Activated CD4-positive, alpha-beta T cell treated with anti-CD3 and anti-CD28 coated beads, Interleukin-2, Interleukin-4, amounts not matched to agents 100 ng/mL and 50 ng/mL, durations not matched to agents 16 hours and 8 hours (primary cell): ENCODE measurements at places on chromosomes 6 and 20.

DNA sequence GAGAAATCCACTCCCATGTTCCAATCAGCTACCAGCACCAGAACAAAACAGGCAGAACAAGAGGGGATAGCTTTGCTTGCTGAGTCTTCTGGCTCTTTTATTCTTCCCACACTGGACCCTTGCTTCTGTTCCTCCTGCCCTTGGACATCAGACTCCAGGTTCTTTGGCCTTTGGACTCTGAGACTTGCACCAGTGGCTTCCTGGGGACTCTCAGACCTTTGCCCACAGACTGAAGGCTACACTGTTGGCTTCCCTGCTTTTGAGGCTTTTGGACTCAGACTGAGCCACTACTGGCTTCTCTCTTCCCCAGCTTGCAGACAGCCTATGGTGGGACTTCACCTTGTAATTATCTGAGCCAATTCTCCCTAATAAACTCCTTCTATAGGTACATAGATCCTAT, 142.4 kb upstream of the RIN2 start:
- no peak for DNase-seq

GRCh38 chr6:56709650-56710049, 67.0 kb upstream of the DST start:
- DNase-seq = no peak

DNA sequence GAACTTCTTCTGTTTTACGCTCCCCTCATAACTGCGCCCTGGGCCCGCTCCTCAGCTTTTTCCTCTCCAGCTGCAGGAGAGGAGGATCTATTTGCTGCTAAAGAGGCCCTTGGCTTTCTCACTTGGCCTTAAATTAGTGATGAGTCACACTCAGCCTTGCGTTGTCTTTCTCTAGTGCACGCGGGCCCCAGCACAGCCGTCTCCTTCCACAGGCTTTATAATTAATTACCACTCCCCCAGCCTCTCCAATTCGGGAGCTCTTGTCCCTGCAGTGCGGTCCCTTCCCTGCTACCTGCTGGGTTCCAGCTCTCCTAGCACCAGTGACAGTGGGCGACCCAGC, 25.2 kb downstream of the PACSIN1 start:
- no peak for DNase-seq

DNA sequence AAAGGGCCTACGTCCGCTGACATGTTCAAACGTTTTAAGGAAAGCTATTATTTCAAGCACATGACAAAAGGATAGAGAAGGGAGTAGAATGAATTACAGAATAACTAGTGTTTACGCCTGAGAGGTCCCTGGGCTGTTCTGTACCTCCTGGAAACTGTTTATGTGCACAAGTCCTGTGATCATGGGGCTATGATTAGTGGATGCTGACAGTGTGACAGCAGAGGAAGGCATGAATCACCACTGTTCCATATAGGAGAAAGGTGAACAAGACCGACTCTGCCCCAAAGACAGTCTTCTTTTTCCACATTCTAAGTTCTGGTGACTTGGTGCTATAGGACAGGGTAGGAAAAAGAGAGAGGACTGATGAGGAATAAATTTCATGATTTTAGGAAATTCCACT, 249.2 kb upstream of the PRDM1 start:
- DNase-seq = no peak

GRCh38 chr6:16902502-16902901, 141.2 kb upstream of the ATXN1 start:
- DNase-seq = no peak

DNA sequence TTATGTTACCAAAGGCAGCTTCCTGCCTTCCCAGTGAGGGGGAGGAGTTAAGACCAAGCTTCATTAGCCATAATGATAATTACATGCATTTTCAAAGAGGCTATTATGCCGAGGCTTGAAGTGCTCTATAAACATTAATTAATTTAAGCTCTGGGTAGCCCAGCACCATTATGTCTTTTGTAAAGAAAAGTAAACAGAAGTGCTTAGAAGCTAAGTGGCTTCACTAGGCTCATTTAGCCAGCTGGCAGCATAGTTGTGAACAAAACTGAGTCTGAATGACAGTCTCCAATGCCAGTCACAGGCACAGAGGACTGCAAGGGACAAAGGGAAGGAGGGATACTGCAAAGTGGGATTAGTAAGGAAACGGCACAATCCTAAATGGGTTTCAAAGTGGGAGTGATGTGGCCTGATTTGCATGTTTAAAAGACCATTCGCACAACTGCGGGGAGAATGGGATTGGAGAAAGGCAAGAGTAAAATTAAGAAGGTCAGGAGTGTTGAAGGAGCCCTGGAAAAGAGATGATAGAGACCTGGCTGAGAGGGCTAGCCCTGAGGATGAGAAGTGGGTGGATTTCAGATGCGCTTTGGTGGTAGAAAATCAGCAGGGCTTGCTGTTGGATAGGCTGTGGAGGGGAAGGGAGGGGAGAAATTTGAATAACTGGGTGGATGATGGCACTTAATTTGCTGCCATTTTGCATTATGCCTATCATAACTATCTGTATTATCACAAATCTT, 20.1 kb upstream of the ISM1 start:
- no peak for DNase-seq

GRCh38 chr6:67131827-67132226, 1424.8 kb upstream of the EYS start:
- DNase-seq = no peak

DNA sequence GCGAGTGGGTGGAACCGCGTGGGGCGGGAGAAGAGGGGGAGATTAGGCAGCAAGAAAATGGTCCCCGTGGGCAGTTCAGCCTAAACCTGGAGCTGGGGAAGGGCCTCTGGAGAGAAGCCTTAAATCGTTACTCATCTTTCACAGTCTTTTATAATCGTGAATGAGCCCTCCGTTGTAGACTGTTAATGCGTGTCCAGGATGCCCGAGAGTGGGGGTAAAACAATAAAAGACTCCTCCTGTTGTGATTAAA, 11.0 kb upstream of the ELOVL5 start:
- DNase-seq = no peak

DNA sequence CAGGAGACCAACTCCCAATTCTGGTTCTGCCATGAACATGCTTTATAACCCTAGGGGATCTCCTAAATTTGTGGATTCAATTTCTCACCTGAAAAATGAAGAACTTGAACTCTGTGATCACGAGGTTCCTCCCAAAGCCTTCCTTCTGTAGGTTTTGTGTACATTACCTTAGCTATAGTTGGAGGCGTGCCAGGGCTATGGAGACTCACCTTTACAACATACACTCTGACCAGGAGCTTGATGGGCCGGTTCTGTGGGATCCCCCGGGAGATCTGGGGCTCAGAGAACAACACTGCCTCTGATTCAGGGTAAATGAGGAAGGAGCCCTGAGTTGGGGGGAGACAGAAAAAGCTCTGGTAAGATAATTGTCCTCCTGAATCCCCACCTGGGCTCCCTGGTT, 34.1 kb downstream of the ERGIC3 start:
- DNase-seq = no peak

- no peak for DNase-seq
Observed at GRCh38 chr6:39495640-39496039, 173.1 kb upstream of the KCNK16 start.

DNA sequence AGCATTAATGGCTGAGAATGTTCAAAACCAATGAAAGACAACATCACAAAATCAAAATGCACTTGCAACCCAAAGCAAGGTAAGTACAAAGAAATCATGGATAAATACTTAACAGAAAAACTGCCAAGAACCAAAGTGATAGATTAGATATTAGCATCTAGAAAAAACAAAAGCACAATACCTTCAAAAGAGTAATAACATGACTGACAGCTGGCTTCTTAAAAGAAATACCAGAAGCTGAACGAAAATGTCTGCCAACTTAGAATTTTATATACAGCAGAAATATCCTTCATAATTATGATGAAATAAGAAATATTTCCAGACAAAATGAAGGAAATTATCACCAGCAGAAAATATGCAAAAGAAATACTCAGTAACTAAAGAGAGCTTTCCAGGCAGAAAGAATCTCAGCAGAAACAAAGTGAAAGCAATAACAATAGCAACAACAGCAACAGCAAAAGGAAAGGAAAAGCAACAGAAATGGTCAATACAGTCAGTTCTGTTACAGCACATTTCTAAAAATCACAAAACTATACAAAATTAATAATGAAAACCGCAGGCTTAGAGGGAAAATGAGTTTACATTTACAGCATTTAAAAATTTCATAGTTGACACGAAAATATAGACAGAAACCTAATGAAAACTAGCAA, 121.5 kb upstream of the MAN1A1 start:
- no peak for DNase-seq

- DNase-seq = no peak
Observed at GRCh38 chr20:49318091-49318429, 40.2 kb upstream of the ZNFX1 start.

DNA sequence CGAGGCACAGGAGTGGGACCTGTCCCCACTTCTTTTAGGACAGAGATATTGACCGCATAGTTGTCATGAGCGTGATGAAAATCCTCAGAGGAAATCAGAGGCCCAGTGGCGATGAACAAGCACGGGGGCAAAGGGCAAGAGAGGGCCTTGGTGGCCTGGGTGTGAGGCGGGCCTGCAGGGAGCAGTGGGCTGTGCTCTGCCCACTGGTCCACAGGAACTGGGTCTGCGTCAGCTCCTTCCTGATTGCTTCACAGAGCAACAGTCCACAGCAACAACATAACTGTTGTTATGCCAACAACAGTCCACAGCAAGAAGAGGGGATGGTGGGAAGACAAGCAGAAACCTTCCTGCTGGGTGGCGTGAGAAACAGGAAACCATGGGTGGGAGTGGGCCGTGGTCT, 335.6 kb downstream of the ZFAND3 start:
- DNase-seq = no peak

DNA sequence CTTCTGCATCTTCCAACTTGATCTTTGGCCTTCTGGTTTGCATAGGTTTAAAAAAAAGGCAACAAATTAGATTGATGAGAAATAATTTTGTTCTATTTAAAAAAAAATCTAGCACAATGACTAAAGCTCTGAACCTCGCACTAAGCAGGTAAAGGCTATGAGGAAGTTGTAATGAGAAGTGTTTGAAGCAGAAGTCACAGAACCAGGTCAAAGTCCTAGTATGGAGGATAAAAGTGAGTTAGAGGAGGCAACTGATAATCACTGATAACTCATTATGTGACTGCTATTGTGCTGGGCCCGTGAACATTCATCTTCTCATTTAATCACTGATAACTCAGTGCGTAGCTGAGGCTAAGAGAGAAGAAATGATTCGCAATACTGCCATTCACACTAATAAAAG, 46.1 kb upstream of the GFRAL start:
- DNase-seq = no peak

- no peak for DNase-seq
Observed at GRCh38 chr6:165266191-165266590, 43.2 kb downstream of the C6orf118 start.

DNA sequence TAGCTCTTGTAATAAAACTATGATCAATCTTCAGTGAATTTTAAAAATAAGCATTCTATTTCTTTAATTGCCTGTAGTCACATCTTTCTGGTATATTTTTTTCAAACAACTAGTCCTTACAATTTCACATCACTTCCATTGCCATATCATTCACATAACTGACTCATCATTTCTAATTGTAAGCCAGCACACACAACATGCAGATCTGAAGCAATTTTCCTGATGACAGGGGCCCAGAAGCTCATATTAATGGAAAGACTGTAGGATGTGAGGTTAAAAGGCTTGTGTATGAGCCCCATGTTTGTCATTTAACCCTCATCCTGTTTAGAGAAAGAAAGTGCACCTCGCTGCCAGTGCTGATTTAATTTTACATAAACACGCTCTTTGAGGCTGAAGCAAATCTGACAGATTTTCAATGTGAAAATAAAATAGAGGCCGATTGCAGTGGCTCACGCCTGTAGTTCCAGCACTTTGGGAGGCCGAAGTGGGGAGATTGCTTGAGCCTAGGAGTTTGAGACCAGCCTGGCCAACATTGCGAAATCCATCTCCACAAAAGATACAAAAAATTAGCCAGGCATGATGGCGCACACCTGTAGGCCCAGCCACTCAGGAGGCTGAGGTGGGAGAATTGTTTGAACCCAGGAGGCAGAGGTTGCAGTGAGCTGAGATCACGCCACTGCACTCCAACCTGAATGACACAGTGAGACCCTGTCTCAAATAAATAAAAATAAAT, 40.1 kb upstream of the LTV1 start:
- no peak for DNase-seq
